CD4-positive, alpha-beta T cell treated with Interleukin-6 at 100 ng/mL for 8 hours (primary cell): ENCODE measurements at places on chromosomes 6 and 20.

DNA sequence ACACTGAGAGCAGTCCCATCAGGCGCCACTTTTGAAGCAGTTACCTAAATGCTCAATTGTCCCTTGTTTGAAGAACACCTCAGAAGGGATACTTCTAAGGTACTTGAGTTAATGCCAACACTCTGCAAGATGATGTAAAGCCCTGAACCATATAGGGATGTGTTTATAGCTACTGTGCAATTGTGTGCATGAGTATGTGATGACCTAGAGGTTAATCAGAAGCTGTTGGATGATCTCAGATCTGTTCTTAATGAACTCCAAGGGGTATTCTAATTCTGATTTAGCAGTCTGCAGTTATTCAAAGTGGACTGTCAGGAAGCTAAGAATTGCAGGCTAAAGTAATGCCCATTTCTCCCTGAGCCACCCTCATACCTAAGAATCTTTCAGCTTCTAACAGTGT is 158.3 kb downstream of the TMEM242 start:
- no peak for DNase-seq

- no peak for DNase-seq
Observed at GRCh38 chr20:12535316-12535715, 473.5 kb upstream of the SPTLC3 start.

- DNase-seq = no peak
Observed at GRCh38 chr6:144928847-144929246, 643.7 kb downstream of the UTRN start.

DNA sequence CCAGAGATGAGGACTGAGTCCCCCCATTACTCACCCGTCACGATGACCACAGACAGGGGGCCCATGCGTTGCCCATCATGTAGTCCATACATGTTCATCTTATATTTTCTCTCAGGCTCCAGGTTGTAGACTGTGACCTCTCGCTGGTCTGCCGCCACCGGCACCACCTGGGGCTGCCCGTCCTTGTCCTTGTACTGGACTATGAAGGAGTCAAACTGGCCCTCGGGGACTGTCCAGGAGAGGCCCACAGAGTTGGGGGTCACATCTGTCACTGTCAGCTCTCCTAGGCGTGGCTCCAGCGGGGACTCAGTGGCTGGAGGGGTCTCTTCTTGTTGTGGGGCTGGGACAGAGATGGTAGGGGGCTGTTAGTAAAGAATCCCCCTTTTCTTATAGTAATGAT is 35.4 kb downstream of the CYP21A2 start:
- no peak for DNase-seq

GRCh38 chr6:31441365-31442267 is 38.2 kb downstream of the MICA start:
- DNase-seq = peak; percentile 79

GRCh38 chr20:63471002-63471716 is 1.3 kb downstream of the KCNQ2 start:
- DNase-seq = no peak

- DNase-seq = no peak
Observed at GRCh38 chr6:84304881-84305280, 77.4 kb upstream of the CEP162 start.

DNA sequence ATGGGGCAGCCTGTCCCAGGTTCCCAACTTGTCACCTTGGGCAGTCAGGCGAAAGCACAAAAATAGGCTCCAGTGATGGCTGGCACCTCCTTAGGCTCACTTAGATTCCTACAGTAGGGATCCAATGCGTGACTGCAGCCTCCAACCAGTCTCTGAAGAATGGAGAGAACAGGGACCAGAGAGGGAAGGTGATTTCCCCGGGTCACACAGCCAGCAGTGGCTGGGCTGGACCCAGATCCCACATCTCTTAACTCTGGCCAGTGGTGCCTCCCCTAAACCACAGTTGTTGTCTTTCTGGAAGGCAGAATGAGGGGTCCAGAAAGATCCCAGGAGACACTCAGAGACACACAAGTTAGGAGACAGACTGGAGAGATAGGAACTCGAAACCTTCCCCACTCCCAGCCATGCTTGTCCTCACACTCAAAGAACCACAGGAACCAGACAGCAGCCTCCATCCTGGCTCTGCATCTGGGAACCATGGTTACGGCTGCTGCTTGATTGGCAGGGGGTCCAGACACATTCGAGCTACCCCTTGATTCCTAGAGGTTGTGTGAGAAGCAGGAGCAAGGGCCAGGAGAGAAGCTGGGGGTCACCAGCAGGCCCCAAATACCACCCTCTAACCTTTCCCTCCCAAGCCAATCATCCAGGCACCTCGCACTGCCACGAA is 33.1 kb upstream of the SIRPA start:
- no peak for DNase-seq

DNA sequence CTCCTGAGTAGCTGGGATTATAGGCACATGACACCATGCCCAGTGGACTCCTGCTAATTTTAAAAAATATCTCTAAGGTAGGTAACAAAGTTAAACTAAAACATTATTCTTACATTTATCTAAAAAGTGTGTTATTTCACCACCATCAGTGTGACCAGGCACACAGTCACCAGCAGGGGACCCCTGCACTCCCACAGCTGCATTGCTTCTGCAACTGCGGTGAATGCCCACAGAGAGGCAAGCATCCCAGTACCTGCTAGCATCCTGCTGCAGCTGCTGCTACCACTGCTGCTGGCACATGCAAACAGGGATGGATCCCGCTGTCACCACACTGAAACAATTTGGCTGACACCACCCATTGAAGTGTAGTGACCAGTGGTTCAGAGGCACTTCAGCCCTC is 21.9 kb upstream of the EPB41L2 start:
- no peak for DNase-seq

GRCh38 chr6:39494998-39495397 is 172.5 kb upstream of the KCNK16 start:
- DNase-seq = no peak

DNA sequence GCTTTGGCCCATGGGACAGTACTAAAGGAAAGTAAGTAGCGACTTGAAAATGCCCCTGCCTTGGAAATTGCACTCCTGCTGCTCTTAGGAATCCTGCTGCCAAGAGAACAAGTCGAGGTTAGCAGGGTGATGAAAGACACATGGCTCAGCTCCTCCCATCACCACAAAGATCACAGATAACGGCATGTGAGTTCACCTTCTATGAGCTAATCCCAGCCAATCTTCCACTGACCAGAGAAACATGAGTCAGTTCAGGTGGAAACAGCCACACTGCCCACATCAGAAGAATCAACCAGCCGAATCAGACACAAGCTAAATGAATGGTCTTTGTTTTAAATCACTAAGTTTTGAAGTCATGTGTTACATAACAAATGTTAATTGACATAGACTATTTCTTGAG is 106.3 kb downstream of the PRKN start:
- DNase-seq = no peak

DNA sequence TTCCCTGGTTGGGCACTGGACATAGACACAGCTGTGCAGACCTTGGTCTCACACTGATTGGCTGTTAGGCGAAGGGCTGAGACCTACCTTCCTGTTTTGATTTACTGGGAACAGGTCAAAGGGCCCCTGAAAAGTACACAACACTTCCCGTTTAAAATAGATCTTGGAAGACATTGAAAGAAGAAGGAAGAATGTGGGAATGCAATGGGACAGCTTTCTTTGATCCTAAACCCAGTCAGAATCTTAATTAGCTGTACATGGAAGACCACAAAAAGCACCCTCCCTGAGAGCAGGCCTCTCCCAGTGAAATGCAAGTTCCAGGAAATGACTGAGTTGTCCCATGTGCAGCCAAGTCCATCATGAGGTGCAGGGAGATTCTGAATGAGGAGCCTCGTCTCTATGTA is 83.6 kb upstream of the EXOC2 start:
- no peak for DNase-seq

GRCh38 chr6:44480097-44480541 is 92.6 kb downstream of the CDC5L start:
- DNase-seq = no peak

- no peak for DNase-seq
Observed at GRCh38 chr6:14593286-14593685, 475.7 kb downstream of the CD83 start.

DNA sequence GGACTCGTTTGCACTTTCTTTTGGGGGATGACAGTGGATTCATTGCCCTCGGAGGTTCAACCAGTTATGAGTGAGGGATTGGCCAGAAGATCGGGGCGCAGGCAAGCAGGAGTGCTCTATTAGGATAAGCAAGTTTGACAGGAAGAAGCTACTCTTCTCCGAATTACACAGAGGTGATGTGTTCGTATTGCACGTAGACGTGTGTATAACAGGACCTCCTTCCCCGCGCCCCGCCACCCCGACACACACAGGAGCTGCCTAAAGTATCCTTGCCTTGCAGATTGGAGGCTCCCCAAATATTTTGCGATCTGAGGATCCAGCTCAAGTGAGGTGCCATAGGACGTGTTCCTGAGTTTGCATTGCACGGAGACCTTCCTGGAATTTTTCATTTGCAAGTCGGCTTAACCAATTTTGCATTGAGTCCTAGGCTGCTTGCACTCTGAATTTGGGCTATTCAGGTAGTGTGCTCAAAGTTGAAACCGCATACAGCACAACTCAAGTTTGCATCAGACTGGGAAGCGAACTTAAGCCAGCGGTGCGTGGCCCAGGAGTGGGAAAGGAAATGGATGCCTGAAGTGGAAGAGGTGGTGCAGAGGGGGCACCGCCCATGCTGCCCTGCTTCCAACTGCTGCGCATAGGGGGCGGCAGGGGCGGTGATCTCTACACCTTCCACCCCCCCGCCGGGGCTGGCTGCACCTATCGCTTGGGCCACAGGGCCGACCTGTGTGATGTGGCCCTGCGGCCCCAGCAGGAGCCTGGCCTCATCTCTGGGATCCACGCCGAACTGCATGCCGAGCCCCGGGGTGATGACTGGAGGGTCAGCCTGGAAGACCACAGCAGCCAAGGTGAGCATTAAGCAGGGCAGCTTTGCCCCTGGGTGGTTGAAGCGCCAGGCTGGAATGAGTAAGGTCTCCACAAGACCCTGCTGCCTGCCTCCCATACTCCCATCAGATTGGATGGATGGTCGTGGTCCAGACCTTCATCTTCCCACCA is 770 bp downstream of the TCF19 start:
- no peak for DNase-seq

- no peak for DNase-seq
Observed at GRCh38 chr6:98514073-98514720, 320.2 kb upstream of the POU3F2 start.

DNA sequence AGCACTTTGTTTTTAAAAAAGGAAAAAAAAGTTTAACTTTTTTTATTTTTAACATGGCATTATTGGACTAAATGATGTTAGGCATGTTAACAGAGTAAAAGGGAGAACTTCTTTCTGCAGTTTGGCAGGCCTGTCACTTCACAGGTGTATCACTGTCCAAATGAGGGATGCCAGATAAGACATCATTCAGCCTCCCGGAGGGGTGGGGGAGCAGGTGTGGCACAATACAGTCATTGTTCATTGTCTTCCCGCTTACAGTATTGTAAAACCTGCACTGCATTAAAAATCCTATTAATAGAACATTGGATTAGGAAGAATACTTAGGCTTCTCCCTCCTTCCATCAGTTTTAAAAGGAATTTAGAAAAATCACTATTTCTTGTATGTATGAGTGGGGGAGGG is 80.7 kb downstream of the CARMIL1 start:
- no peak for DNase-seq

DNA sequence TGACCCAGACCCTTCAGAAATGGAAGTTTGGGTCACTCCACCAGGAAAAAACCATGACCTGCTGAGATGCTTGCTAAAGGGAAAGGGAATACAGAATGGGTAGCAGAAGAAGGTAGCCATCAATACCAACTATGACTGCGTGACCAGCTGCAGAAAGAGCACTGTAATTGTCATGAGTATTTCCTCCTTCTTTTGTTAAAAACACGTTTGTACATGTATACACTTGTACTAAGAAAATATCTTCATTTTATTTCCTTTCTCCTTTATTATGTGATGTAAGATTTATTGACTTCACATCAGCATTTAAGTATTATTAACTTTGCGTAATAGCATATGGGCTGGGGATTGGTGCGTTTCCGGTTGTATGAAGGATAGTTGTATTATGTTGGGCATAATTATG is 12.6 kb upstream of the MUC21 start:
- no peak for DNase-seq

DNA sequence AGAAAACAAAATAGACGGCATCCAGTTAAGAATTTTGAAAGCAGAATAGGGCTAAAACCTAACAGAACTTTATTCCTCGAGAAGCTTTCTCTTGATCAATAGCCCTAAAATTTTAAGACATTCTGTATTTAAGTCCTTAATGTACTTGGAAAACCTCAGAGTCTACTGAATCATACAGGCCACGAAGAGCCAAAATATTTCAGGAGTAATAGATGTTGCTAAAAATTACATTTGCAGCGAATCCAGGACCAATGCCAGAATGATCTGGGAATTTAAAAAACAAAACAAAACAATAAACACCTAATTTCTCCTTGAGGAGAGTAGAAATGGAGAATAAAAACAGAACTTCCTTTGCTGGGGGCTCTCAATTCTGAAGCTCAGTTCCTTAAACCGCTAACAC is 23.3 kb downstream of the ATXN1 start:
- DNase-seq = no peak

DNA sequence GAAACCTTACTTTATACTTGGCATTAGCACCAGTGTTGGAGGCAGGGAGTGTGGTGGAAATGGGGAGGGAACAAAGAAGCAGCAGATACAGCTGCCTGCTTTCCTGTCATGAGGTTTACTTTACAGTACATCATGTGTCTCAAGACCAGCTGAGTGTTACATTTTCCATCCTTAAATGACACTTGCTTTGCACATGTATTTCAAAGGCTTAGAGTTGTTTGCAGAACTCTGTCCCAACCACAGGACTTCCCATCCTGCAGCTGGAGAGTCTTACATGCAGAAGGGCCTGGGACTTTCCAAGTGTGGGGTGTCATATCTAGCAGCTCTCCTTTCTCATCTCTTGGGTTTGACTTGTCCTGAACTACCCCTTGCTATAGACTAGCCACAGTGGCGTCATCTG is 395.9 kb downstream of the DHX35 start:
- no peak for DNase-seq

GRCh38 chr20:10978019-10978702 is 304.4 kb upstream of the JAG1 start:
- DNase-seq = no peak

- DNase-seq = no peak
Observed at GRCh38 chr6:127717384-127717783, 140.4 kb downstream of the C6orf58 start.

GRCh38 chr20:57351042-57351783 is at the start of gene RAE1:
Gene RAE1, plus strand, starts transcription at chr20:57351255. Its CDS starts 2,784 bp downstream, at chr20:57354039.
- DNase-seq = peak; percentile 89

- DNase-seq = no peak
Observed at GRCh38 chr20:49275636-49276035, 2.2 kb downstream of the ZNFX1 start.

GRCh38 chr20:62590309-62591121 is 51.8 kb upstream of the SLCO4A1 start:
- no peak for DNase-seq

- no peak for DNase-seq
Observed at GRCh38 chr6:146543940-146544615, 445 bp downstream of the RAB32 start.

- DNase-seq = no peak
Observed at GRCh38 chr6:139800837-139801236, 426.4 kb upstream of the CITED2 start.

DNA sequence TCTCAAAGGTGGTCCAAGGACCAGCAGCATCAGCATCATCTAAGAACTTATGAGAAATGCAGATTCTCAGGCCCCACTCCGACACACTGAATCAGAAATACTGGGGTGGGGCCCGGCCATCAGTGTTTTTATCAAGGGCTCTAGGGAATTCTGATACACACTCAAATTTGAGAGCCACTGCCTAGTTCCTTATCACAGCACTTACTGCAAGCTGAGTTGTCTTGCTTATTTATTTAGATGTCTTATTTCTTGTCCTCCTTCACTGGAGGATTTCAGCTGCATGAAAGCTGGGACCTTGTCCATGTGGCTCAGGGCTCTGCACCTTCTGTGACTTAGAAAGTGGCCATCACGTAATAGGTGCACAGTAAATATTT is 139.4 kb upstream of the RREB1 start:
- no peak for DNase-seq
